ENCODE measurements at places on chromosomes 2 and 18. TPM values are rescaled to one million over a fixed set of nuclear protein-coding genes. Genes with fewer than 3 reads are reported as not detected.

GRCh38 chr2:122525336-122525735 lies 769.9 kb downstream of the TSN start:
- ATAC-seq, result no peak

TMEM247 gene
- total RNA-seq, result not detected

- peak; percentile 26 for ATAC-seq
These were observed 190.5 kb upstream of the SKOR2 start for GRCh38 chr18:47441914-47442313.

MARCO gene
- not detected for total RNA-seq

GRCh38 chr2:70992945-70993853 lies 1.5 kb downstream of the TEX261 start:
- ATAC-seq, result no peak

DNA sequence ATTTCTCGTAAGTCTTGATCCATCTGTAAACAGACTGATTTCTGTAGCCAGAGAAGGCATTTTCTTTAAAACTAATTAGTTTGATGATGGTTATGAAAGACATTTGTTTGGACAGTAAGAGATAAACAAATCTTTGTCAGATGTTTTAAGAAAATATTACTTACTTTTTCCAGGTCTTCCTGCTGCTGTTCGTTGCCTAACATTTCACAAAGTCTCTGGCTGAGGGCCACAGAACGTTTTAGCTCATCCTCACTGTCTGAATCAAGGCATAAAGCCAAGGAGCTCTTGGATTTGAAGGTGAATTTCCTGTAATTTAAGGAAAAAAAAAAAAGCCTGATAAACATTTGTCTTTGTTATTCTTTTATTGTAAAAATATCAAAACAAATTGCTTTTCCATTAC lies 57.8 kb downstream of the VIL1 start:
- no peak for ATAC-seq

HNMT gene
- total RNA-seq, result 1.1 TPM

DNA sequence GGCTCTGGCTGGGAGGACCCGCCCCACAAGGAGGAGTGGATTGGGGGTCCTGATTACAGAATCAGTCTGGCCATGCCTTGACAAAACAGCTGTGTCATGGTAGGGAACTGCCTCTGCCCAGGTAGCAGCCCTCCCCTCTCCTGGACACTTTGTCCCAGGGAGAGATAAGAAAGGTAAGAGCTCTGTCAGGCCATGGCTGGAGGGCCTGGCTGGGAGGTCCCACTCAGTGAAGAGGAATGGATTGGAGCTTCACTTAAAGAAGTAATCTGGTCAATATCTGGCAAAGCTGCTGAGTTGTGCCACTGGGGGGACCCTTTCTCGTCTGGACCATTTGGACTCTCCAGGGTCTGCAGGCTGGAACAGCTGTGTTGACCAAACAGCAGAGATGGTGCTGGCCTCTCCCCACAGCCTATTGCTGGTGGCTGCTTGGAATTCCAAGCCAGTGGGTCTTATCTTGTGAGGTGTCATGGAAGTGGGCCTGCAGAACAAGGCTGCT lies 75.4 kb downstream of the EPC2 start:
- ATAC-seq, result no peak

GRCh38 chr2:25558262-25558661 lies 115.1 kb downstream of the DTNB start:
- peak; percentile 44 for ATAC-seq

GRCh38 chr2:140063356-140063755 lies 1283.2 kb upstream of the NXPH2 start:
- ATAC-seq, result no peak

EPB41L3 gene
- total RNA-seq, result 2.6 TPM

CHN1 gene
- total RNA-seq, result 166 TPM

GRCh38 chr2:172253190-172254052 lies 150.7 kb upstream of the DLX2 start:
- ATAC-seq, result peak; percentile 74

VWA3B gene
- total RNA-seq, result 0.17 TPM

DNA sequence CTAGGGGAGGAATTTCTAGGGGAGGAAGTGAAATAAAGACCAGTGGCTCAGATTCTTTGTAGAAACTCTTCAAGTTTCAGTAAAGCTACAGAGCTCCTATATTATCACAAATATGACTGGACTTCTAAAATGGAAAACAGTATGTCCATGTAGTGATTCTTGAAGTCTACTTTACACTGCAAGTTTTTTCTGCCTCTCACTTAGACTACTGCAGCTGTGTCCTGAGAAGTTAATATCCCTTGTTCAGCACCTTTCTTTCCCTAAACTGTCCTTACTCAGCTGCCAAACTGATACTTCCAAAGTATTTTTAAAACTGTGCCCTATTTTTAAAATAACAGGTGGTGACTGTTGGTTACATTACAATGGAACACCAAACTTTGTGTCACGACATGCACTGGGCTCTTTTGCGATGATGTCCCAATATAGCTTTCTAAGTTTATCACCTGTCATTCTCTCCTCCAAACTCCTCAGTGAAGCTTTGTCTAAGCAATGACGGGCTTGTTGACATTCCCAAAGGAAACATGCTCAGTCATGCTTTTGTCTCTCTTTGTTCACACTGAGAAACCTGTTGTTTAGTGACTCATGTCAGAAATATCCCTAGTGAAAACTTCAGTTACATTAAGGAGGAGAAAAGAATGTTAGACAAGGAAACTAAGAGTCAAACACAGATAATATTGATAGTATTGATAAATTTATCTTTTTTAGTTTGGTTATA lies 341.1 kb downstream of the ARL6IP6 start:
- ATAC-seq, result peak; percentile 68

DNA sequence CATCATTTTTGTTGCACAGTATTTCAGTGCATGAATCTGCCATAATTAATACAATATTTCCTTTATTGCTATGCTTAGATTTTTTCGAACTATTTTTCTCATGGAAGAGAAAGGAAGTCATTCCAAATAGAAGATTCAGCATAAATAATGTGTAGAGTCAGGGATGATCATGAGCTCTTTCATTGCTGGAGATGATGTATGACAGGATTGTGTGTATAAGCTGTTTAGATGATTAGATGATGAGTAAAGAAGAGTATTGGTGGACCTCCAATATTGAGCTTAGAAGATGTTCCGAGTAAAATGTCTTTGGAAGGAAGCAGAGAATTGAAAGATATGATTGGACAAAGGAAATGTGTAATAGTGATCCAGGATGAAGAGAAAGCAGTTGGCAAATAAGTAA lies 364.5 kb downstream of the PARD3B start:
- no peak for ATAC-seq

DNA sequence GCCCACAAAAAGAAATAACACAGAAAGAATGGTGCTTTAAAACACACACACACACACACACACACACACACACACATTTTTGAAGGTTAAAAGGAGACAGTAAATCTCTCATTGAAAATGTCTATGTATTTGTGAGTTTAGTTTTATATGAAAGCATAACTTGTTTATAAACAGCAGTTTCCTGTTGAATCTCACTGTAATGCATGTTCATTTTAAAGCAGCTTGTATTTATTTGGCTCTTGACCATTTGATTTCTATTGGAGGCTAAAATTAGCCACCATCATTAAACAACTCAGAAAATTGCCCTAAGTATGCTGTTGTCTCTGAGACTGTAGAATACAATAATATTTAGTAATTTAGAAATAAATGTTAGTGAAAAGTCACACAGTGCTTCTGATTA lies 95.0 kb downstream of the TMEM185B start:
- ATAC-seq, result no peak

DNA sequence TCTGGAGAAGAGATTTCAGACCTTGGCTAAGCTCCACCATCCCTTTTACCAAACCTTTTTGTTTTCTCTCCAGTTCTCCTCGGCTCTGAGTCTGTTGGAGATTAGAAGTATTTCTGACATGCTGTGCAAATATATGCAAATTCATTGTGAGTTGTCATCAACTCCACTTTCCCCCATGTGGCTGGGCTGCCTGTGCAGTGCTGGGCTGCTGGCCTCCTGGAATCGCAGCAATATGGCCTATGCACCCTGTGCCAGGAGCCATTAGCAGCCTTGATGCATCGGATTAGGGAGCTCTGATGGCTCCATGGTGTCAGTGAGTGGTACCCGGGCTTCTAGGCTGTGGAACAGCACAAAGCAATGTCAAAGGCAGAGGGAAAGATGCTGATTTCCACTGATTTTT lies 80.0 kb downstream of the GPR39 start:
- peak; percentile 64 for ATAC-seq

PAX3 gene
- total RNA-seq, result 0.27 TPM

REG1B gene
- not detected for total RNA-seq

OR6B2 gene
- total RNA-seq, result 0.38 TPM

C2orf80 gene
- total RNA-seq, result 9.2 TPM

TUBA4B gene
- total RNA-seq, result 0.28 TPM

ACSL3 gene
- 81.3 TPM for total RNA-seq

- ATAC-seq, result peak; percentile 100
These were observed 203.2 kb downstream of the SH3RF3 start for GRCh38 chr2:109331896-109332848.

DNA sequence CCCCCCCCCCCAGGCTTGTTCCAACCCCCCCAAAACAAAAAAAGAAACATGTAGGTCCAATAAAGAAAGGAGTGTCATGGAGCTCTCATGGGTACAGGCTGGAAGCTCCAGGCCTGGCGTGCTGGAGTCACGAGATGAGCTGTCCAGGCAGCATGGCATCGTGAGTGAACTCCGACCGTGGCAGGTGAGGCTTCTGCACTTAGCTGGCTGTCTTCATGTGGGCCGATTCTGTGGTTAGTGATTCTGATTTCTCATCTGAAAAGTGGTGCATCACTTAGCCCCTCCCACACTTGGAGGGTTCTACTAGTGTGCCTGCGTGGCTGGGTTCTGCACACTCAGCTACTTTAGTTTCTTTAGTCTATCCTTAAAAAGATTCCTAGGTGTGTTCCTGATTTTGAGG lies 126.4 kb upstream of the MGAT5 start:
- no peak for ATAC-seq

- ATAC-seq, result peak; percentile 52
These were observed 50.4 kb upstream of the CYRIA start for GRCh38 chr2:16716024-16716423.

DNA sequence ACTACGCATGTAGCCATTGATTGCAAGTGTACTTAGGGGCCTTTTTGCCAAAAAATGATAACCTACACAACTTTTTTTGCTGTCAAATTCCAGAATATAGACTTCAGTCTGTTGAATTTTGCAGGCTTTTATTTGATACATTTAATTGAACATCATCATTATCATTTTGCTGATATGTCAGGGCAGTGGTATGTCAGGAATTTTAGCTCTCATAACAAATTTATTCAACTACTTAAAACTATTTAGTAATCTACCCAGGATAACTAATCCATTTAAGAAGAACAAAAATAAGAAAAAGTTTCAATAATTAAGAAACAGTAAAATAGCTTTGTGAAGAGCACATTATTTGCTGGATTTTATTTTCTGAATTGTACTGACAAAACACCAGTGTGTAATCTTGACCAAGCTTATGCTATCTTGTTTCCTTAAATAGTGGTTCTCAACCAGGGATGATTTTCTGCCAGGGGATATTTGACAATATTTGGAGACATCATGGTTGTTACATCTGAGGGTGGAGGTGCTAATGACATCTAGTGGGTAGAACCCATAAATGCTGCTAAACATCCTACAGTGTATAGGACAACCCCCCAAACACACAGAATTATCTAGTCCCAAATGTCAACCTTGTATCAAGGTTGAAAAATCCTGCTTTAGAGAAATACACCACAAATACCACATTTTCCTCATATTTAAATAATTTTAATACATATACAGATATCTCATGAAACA lies 12.1 kb upstream of the TTN start:
- ATAC-seq, result no peak

DNA sequence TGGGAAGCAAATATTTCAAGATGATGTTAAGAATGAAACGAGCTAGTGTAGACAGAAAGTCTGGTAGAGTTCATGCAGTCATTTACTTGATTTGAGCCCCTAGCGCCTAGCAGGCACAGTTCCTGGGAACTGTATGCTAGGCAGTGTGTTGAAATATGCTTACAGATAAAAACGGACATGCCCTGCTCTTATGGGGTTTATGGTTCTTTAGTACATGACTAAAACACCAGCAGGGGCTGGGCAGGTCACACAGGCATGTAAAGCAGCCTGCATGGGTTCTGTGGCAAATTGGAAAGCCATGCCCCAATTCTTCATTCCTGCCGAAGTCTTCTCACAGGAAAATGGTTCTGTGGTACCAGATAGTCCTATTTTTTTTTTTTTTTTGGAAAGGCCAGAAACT lies 27.3 kb upstream of the MGAT5 start:
- ATAC-seq, result no peak

TLX2 gene
- total RNA-seq, result 0.73 TPM

GRCh38 chr2:10762651-10763460 lies 41.4 kb downstream of the ATP6V1C2 start:
- peak; percentile 39 for ATAC-seq

DNA sequence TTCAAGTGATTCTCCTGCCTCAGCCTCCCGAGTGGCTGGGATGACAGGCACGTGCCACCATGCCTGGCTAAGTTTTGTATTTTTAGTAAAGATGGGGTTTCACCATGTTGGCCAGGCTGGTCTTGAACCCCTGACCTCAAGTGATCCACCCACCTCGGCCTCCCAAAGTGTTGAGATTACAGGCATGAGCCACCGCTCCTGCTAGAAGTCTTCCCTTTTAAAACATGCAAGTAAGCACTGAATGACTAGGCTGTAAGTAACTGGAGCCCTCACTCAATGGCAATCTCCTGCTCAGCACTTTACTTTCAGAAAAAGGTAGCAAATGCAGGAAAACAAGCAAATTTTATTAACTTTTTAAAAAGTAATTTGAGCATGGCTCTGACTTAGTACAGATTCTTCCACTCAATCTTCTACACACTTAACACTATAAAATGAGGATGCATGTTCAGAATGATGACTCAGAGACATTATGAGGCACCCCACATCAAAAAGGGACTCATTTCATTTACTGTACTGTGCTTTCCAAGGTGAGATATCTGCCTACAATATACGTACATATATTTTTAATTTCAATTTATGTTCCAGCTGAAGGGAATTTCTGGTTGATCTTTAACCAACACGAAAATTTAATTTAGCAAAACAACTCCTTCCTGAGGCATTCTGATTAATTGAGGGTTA lies 6.6 kb upstream of the NCK2 start:
- ATAC-seq, result no peak

LOXHD1 gene
- total RNA-seq, result 0.05 TPM

GRCh38 chr18:33540392-33540791 lies 37.6 kb upstream of the ASXL3 start:
- no peak for ATAC-seq

ACMSD gene
- 0.44 TPM for total RNA-seq

CCDC74B gene
- total RNA-seq, result 1.2 TPM

PPP1R7 gene
- 85.8 TPM for total RNA-seq

- ATAC-seq, result no peak
These were observed 64.0 kb upstream of the CTDP1 start for GRCh38 chr18:79615586-79615985.

DNA sequence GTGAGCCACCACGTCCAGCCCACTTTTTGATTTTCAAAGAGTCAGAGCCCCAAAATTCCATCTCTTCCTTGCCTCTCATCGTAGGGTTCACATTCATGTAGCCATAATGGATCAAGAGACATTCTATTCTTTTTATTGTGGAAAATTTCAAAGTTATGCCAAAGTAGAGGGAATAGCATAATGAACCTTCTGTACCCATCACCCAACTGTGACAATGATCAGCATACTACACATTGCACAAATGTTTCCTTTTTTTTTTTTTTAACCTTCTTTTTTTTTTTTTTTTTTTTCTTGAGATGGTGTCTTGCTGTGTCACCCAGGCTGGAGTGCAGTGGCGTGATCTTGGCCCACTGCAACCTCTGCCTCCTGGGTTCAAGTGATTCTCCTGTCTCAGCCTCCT lies 162.4 kb downstream of the EML6 start:
- ATAC-seq, result no peak
